ENCODE measurements at places on chromosomes 2 and 18.

DNA sequence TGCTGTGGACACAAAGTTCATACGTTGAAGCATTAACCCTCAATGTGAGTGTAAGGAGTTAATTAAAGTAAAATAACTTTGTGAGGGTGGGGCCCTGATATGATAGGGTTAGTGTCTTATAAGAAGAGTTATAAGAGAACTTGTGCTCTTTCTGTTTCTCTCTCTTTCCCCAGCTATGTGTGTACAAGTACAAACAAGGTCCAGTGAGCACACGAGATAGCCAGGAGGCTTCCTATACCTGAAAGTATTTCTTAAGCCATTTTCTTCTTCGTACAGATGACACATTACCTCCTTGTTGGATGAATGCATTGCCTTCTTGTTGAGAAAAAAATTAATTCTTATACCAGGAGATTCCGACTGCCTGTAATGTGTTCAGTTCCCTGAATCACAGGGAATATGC, 301.2 kb downstream of the PARD3B start:
- DNase-seq, result no peak

GRCh38 chr2:18356676-18357075, 203.8 kb downstream of the RDH14 start:
- DNase-seq, result no peak

DNA sequence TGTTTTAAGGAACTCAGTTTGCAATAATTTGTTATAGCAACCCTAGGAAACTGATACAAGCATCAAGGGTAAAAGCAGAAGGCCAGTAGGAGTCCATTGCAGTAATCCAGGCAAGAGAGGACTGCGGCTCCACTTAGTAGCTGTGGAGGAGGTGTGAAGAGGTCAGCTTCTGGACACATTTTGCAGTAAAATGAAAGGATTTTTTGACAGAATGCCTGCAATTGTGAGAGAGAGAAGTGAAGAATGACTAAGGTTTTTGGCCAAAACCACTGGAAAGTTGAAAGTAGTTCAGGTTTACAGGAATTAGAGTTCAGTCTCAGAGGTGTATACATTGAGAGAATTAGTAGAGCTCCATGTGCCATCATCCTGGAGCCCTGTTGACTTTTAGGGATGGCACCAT, 129.5 kb downstream of the RHBDD1 start:
- no peak for DNase-seq

DNA sequence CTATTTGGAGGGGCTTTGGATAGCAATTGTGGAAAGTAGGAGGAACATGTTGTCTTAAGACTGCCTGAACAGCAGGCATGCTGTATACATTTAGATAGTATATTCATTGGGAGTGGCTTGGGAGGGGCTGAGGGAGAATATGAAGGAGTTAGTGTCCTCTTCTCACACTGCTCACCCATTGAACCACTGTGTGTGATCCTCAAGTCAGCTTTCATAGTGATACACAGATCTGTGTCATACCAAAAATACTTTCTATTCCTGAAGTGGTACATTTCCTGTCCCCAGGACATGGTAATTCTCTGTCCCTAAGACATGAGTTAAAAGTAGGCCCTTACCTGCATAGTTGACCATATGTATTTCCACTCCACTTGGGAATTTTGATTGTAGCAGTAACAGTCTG, 9.6 kb downstream of the NEMP2 start:
- no peak for DNase-seq

DNA sequence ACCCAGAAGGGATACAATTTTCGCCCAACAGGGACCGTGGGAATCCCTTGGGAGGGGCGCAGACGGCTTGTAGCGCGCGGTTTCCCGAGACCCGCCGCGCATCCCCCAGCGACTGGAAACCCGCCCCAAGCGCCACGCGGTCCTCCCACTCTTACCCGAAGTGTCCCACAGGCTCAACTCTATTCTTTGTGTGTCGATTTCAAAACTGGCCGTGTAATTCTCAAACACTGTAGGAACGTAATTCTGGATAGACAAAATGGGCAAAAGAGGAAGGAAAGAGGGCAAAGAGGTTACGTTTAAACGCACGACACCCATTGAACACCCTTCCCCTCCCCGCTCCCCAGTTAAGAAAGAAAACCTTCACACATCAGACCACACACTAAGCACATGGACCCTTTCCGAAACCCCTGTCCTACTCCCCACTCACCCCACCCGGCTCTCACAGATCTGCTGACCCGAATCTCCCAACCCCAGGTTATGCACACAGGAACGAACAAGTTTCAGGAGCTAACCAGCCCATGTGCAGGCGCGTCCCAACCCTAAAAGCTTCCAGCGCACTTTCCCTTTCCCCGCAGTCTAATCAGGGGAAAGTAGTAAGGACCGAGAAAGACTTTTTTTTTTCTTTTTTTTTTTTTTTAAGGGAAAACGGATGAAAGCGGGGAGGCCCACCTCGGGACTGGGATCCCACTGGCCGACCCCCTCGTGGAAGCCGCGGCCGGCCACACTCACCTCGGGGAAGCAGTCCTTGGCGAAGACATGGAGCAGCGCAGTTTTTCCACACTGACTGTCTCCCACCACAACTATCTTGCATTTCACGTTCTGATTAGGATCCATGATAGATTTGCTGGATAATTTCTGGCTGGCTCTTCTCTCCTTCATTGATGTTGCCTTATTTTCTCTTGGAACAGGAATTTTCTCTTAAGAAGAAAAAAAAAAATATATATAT, 655 bp downstream of the RND3 start:
- no peak for DNase-seq

GRCh38 chr2:109171444-109172334, 42.7 kb downstream of the SH3RF3 start:
- DNase-seq, result no peak

GRCh38 chr18:80034068-80034851, at the start of gene RBFA:
Gene RBFA (plus strand): TSS chr18:80034434. CDS start chr18:80034496, 62 bp downstream.
- DNase-seq, result peak; percentile 99

DNA sequence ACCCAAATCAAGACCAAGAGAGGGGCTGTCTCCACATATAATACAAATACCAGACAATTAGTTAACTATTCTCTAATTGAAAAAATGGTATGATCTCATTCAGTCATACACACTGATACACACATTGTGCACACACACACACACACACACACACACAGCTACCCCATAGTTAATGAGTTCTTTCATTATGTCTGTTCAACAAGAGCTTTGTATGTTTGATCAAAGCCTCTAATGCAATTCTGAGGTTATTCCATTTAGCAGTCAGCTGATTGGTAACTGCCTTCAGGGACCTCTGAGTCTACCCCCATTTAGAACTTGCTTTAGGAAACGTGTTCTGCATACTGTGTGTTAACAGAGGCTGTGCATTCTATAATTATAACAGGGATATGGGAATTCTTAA, 741.4 kb upstream of the LRRTM4 start:
- no peak for DNase-seq

DNA sequence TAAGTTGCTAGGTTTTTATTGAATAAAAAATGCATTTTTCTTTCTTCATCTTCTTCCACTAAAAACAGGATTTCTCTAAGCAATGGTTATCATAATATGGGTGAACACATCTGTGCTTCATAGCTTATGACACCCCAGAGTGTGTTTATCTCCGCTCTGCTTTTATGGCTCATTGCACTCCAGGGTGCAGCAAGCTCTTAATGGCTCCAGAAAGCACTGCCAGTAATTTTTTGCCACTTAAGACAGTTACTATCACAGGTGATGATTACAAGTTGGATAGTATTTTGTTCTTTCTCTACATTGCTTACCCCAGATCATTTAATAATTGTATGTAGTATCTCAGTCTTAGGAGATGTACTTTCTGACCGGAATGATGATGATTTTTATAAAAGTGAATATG, 239.3 kb upstream of the CDH20 start:
- DNase-seq, result no peak

DNA sequence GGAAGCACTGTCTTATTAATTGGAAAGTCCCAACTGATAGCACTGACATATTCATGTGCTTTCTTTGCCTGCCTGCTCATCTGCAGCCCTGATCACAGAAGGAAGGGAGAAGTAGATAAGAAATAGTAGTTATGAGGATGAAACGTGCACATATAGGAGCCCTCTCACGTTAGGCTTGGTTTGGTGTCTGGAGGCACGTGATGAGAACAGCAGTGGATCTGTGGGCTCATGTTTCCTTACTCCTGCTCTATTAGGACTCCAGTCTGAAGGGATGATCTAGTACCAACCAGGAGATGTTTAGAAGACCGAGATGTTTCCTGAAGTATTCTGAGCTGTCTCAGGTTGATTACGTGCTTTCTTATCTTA, 84.9 kb downstream of the MAP4K4 start:
- DNase-seq, result no peak

- no peak for DNase-seq
Measured at GRCh38 chr2:227132986-227133385, 31.0 kb downstream of the COL4A4 start.

DNA sequence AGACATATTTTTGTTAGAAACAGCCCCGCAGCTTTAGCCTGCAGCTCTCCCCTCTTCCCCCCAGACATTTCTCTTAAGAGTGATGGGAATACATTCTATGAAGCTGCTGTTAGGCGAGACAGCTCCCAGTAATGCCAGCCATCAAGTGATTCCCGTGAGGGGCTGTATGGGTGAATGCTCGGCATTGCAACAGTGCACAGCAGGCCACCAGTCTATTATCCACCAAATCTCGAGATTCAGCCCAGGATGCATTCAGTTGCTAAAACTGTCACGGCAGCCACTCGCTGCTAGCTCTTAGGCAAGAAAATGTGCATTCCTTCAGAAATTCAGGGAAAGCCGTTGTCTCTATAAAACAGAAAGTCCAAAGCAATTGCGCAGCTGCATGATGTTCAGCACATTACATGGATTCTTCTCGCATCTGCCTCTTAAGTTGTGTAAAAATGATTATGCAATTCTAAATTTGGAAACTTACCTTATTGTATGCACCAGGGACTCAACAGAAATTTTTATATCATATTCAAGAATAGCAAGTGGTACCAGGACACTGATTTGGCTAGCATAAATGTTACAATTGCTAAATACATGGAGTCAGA, 211.3 kb upstream of the ARL4C start:
- DNase-seq, result no peak

DNA sequence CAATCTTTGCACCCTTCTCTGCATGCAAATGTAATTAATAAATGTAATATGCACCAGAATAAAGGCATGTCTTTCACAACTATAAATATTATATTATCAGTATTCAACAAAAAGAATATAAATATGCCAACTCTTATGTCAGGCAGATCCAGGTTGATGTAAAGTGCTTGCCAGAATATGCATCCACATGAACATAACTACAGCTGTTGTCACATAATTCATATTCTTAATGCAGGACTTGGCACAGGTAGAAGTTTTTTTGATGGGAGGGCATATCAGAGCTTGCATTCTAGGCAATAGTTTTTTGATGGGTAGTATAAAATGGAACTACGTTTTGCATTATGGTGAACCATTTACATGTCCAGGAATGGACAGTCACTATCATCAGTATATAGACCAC, 544.3 kb downstream of the ZNF804A start:
- no peak for DNase-seq

GRCh38 chr2:219084791-219085190, 24.1 kb upstream of the IHH start:
- DNase-seq, result no peak

GRCh38 chr2:12415536-12415935, 301.2 kb upstream of the TRIB2 start:
- DNase-seq, result no peak

DNA sequence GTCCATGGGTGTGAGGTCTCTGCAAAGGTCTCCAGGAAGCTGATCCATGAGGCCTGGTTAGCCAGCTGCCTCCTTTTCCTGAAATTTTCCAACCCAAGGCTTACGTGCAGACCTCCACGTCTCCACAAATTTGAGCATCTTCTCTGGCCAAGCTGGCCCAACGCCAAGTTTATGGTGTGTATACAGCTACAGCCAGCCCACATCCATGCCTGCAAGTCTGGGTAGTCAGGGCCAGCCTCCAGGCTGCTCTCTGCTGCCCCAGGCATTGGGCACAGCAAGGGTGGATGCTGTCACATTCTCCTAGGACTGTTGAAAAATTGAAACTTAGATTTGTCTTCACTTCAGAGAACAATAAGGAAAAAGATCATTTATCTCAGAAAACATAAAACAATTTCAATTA, 525.5 kb upstream of the CHAC2 start:
- no peak for DNase-seq

DNA sequence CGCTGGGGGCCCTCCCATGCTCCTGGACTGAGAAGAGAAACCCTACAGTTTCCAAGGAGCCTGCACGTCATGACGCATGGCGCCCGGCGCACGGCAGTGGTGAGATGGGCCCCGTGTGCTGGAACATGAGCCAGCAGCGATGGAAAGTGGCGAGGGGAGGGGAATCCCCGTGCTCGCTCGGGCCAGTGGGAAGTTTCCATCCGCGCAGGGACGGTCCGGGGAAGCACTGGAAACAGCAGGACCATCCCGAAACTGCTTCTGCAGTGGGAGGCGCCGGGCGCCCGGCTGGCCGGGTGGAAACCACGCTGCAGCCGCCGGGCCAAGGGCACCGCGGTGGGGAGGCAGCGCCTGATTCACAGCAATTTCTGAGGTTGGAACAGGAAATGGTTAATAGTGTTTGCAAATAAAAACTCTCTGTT, 4.9 kb upstream of the PDCD1 start:
- DNase-seq, result peak; percentile 67

GRCh38 chr2:19538411-19538963, 180.1 kb upstream of the OSR1 start:
- DNase-seq, result no peak

DNA sequence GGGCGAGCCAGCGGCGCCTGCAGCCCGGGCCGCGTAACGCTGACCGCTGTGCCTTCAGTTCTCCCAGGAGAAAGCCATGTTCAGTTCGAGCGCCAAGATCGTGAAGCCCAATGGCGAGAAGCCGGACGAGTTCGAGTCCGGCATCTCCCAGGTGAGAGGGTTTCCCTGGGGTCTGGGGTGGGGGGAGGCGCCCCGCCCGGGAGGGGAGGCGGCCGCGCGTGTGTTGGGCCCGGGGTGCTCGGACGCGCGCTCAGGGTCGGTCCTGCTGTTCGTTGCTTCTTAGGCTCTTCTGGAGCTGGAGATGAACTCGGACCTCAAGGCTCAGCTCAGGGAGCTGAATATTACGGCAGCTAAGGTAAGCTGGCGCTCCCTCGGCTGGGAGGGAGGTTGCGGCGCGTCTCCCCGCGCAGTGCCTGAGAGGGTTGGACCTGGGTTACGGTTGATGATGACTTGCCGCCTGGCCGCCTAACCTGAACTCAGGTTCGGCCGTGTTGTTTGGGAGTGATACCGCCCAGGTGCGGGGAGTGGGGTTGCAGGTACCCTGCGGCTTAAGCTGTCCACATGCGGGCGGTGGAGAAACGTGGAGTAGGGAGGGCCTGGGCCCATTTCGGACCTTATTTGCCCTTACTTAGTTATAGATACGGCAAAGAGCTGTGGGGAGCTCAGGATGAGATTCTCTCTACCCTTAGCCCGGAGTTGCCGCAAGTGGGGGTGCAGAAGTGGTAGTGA, 638 bp downstream of the RPS7 start:
- peak; percentile 19 for DNase-seq

GRCh38 chr2:54206596-54206995, 49.4 kb downstream of the TSPYL6 start:
- no peak for DNase-seq
